ENCODE measurements at places on chromosomes 6 and 20.

DNA sequence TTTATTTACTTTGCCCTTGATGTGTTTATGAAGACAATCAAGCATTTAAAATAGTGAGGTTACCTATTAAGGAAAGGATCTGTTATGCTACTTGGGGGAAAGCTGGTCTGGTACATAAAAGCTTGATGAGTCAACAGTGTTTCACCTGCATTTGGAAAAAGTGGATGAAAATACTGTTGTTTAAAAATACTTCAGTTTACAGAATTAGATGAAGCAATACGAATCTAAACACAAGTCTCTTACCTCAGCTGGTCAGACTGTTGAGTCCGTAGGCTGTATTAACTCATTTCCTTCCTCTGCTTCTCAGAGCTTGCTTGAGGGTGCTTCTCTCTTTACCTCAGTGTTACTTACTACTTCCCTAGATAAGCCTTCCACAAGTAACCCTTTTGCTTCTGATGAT is 36.1 kb downstream of the NKX2-4 start:
- DNase-seq: no peak

GRCh38 chr6:138517635-138518034 is 18.3 kb upstream of the NHSL1 start:
- no peak for DNase-seq

GRCh38 chr6:119200512-119201175 is 122.2 kb upstream of the FAM184A start:
- DNase-seq: no peak

DNA sequence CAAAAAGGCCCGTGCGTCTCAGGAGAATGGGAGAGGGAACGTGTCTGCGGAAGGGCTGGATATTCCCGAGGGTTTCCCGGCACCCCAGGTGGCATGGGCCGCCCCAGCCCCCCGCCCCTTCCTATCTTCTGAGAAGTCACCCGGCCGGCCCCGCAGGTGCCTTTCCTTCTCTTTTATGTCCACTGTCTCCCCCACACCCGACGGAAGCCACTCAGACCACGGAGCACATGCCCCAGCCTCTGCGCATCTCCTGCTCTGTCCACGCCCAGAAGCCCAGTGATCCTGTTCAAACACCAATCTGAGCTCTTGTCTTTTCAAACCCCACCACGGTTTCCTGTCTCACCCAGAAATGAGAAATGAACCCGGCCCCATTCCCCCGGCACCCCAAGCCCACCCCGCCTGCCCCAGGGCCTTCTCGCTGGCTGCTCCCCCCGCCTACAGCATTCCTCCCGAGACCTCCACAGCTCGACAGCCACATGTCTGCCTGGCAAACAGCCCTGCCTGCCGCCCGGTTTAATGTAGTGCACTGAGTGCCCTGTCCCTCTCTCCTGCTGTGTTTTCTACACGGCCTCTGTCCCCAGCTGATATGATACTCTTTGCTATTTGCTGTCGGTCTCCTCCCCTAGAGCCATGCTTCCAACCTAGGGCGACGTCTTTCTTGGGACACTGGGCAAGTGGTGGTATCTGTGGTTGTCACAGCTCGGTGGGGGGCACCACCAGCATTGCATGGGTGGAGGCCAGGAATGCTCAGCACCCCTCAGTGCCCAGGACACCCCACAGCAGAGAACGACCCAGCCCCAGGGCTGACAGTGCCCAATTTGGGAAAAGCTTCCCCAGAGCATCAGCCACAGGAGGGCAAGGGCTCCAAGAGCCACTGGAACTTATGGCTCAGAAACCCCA is 182.7 kb downstream of the TAF4 start:
- DNase-seq: no peak

GRCh38 chr6:67287566-67287965 is 1347.5 kb upstream of the ADGRB3 start:
- DNase-seq: no peak

- DNase-seq: no peak
Measured at GRCh38 chr20:51017251-51017650, 5.7 kb downstream of the KCNG1 start.

- no peak for DNase-seq
Measured at GRCh38 chr20:19841740-19842139, 83.7 kb downstream of the RIN2 start.

DNA sequence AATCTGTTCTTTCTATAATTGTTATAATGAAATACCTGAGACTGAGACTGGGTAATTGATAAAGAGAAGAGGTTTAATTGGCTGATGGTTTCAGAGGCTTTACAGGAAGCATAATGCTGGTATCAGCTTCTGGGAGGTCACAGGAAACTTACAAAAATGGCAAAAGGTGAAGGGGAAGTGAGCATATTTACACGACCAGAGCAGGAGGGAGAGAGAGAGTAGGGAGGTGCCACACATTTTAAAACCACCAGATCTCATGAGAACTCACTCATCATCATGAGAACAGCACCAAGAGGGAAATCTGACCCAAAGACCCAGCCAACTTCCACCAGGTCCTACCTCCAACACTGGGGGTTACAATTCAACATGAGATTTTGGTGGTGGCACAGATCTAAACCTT is 2.6 kb upstream of the SIRPB1 start:
- DNase-seq: no peak

GRCh38 chr20:25706793-25707192 is 10.1 kb upstream of the ZNF337 start:
- no peak for DNase-seq

- DNase-seq: no peak
Measured at GRCh38 chr20:60553095-60553494, 594.9 kb downstream of the CDH26 start.

DNA sequence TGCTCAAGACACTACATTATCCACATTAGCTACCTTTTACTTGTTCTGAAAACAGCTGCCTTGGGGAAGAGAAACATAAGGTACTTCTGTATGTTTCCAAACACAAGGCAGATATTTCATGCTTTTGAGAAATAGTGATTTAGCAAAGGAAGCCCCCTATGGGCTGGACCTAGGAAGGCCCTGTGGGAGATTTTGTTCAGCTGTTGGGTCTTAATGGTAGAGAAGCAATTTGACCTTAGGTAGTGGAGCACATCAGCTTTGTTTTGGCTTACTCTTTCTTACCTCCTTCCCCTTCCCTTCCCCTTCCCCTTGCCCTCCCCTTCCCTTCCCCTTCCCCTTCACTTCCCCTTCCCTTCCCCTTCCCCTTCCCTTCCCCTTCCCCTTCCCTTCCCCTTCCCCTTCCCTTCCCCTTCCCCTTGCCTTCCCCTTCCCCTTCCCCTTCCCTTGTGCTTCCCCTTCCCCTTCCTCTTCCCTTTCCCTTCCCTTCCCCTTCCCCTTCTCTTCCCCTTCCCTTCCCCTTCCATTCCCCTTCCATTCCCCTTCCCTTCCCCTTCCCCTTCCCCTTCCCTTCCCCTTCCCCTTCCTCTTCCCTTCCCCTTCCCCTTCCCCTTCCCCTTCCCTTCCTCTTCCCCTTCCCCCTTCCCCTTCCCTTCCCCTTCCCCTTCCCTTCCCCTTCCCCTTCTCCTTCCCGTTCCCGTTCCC is 84.6 kb downstream of the ANKS1A start:
- DNase-seq: no peak

DNA sequence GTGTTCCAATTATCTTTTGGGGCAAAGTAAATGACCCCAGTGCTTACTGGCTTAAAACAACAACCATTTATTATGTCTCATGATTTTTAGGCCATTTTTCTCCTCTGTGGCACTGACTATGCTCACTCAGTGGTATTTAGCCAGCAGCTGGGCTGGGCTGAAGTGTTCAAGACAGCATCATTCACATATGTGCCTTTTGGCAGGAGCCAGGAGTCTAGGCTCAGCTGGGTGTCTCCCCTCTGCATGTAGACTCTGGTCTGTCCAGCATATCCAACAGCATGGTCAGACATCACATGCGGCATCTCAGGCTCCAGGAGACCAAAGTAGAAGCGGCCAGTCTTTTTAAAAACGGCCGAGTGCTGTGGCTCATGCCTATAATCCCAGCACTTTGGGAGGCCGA is 120.3 kb upstream of the TOP1 start:
- no peak for DNase-seq

- DNase-seq: no peak
Measured at GRCh38 chr20:23570178-23570760, 2.0 kb upstream of the CST9L start.

DNA sequence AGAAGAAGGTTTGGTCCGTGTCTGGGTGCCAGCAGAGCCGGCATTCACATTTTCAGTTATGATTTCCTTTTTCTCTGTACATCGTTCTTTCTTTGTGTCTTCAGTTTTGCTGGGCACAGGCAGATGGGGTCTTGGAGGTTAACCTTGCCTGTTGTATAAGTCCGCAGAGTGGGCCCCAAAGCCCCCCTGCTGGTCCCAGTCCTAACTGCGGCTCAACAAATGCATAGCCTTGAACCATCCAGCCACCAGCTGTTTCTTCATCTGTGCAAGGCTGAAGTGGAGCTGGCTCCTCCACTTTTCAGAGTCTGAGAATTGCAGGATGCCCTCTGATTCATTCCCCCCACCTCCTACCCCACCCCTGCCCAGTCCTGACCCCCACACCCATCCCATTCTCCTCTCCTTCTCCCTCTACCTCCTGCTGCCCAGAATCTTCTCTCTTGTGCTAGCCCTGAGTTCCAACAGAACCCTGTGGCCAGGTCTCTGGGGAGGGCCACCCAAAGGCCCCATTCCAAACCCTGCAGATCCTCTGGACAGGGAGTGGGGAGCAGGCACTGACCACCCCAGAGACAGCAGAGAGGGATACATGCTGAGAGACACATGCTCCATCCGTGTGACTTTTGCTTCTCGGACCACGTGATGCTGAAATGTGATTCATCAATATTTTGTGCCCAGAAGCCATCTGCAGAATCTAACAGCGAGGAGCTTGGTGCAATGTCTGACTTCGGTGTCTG is 386.5 kb upstream of the SULF2 start:
- DNase-seq: no peak

DNA sequence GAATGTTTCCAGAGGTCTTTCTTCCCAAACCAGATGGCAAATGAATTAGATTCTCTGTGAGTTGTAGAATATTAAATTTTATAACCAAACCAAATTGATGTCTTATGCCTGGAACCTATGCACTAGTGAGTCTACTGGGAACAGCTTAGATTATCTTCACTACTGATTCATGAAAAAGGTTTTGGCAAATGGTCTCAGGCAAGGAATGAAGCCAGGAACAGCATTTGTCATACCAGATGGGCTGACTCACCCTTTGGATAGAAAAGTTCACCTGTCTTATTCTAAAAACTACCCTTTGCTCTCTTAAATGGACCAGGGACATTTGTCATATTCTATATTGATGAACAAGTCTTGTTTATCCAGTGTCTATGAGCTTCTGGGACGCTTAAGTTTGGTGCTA is 135.4 kb upstream of the ECI2 start:
- no peak for DNase-seq

DNA sequence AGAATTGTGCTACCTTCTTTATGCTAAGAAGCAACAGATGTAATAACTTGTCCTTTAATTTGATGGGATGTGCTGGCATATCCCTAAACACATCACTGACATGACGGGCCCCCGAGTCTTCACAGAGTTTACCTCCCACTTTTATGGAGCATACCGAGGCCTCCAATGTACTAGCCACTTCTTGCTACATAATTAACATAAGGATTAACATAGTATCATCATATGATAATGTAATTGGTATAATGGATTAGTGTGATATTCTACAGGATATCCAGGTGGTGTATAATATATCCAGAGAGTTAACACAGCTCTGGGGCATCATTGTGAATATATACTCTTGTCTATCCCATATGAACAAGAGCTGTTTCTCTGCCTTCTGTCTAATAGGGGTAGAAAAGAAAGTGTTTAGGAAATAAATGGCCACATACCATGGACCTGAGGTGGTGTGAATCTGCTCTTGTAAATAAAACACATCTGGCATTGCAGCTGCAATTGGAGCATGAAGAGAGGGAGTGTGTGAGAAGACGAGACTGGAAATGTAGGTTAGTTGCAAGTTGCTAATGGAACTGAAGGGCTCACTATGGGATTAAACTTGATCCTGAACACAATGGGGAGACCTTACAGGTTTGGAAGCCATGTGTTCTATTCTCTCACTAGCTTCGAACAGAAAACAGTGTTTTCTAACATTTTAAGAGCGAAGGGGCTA is 102.3 kb downstream of the IYD start:
- DNase-seq: no peak

DNA sequence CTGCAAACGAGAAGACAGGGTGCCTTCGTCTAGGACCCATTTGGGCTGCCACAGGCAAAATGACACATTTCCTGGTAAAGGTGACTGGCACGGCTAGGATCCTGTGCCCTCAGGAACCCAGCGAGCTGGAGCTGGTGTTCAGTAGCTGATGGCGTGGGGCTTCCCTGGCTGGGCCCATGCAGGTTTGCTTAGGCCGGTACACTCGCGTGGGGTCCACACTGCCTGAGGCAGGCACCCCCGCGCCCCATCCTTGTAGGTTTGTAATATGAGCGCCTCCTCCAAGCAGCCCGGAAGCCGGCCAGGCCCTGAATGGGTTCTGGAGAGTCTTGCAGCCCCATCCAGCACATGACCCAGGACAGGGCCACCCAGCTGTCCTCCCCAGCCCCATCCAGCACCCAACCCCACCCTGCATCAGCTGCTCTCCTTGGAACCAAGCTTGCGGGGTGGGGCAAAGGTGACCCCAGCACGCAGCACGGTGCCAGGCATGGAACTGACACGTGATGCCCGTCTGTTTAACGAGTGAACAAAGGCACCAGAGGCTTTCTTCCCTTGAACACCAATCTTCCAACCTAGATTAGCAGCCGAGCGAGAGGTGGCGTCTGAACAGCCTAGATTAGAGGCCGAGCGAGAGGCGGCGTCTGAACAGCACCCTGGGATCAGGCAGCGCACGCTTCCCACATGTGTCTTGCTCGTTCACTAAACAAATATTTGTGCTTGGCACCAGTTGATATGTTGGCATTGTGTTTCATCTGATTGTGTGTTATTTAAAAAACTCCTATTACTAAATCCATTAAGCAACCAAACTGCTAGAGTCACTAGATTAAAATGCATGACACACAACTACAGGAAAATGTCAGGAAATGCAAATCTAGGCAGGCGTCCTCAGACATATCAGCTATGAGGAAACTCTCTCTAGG is 112.1 kb downstream of the DLL1 start:
- DNase-seq: no peak

GRCh38 chr6:112030206-112030960 is 23.5 kb upstream of the CCN6 start:
- DNase-seq: no peak

DNA sequence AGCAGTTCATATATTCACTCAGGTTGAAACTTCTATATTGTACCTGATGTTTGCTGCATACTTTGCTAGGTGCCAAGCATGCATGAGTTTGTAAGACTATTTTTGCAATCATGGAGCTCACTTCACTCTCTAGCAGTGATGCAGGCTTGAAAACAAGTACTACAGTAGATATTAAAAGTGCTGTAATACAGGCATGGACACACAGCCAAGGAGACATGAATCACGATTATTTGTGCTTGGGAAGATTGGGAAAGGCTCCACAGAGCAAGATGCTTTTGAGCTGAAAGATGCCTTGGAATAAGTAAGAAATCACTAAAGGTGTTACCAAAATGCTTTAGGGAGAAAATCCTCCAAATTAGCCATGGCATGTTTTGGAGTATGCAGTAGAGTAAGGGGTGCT is 427.4 kb downstream of the UTRN start:
- DNase-seq: no peak

All from stimulated activated CD8-positive, alpha-beta memory T cell treated with anti-CD3 and anti-CD28 coated beads, Interleukin-4, amount 100 ng/mL, for 4 hours (primary cell).